PC-9 (cell line): ENCODE measurements at places on chromosomes 11 and 22. TPM values are rescaled to one million over a fixed set of nuclear protein-coding genes. Genes with fewer than 3 reads are reported as not detected.

The CCDC179 gene
- not detected in 2 replicates for total RNA-seq

The PHF21B gene
- total RNA-seq: not detected in 2 replicates

GRCh38 chr11:72617080-72617762 lies 57.0 kb downstream of the PDE2A start:
- no peaks in the 10 kb centered on the region for H3K4me1 ChIP-seq
- no peak for DNase-seq
- H3K27ac ChIP-seq: no peak overlapping the region
- H3K36me3 ChIP-seq: no peaks in the 10 kb centered on the region

DNA sequence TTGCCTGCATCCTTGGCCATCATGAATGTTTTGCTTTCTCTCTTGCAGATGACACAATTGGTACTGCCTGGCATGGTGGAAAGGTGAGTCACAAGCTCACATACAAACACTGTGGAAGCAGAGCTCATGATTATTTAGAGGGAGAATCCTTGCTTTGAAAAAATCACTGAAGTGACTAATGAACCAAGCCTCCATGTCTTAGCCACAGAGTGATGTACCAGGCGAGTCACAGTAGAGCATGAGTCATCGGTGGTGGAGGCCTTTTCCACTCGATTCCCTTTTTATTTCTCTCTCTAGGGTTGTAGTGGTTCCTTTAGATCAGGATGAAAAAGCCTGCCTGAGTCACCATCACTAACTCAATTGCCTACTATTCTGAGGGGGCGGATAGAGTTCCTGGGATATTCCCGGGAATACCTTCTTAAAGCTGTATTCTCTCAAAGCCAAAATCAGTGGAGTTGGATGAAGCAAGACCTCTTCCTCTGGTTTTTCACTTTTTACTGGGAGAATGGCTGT lies 49.6 kb upstream of the ALKBH3 start:
- H3K27ac ChIP-seq: peak overlapping the region; percentile 52
- peak overlapping the region; percentile 27; the same call in 1 of the 2 replicates for H3K4me3 ChIP-seq
- H3K27me3 ChIP-seq: no peaks in the 10 kb centered on the region

DNA sequence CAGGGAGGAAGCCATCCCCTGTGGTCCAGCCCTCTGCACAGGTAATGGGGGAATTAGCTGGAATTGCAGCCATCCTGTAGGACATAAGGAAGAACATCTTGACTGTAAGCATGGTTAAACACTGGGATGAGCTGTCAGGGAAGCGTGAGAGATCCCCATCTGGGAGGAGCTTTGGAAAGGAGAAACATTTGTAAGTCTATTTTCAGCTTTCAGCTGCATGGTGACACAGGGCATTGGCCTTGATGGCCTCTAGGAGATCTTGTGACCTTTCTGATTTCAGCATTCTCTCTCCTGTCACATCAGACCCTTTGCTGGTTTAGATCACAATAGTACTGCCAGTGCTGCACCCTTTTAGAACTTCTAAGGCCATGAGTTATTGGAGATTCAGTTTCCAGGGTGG lies 47.1 kb downstream of the BCR start:
- H3K4me3 ChIP-seq: no peak overlapping the region
- no peaks in the 10 kb centered on the region for H3K27me3 ChIP-seq
- peaks cover 55% of the 10 kb centered on the region for H3K4me1 ChIP-seq
- H3K27ac ChIP-seq: peak overlapping the region; percentile 86
- no peak for DNase-seq
- H3K36me3 ChIP-seq: no peaks in the 10 kb centered on the region

GRCh38 chr11:126917531-126918204 lies 82.9 kb downstream of the KIRREL3 start:
- no peaks in the 10 kb centered on the region for H3K27me3 ChIP-seq
- no peak overlapping the region for H3K27ac ChIP-seq
- DNase-seq: peak; percentile 53
- H3K4me1 ChIP-seq: no peaks in the 10 kb centered on the region
- no peaks in the 10 kb centered on the region for H3K36me3 ChIP-seq
- H3K4me3 ChIP-seq: no peak overlapping the region

DNA sequence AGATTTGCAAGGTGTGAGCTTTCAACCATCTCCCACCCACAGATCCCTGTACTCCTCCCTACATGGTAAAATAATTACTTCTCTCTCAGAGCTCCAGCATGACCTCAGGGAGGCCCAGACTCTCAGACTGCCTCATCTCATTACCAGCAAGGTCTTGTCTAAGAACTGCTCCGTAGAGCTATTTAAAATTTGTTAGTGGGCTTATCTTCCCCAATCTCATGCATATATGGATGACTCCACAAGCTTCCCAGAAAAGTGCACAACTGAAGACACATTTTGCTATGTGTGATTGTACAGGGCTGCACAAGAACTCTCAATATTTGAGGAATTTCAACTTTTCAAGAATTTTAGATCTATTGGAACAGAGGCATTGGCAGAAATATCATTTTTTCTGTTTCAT lies 230.3 kb downstream of the CSNK2A3 start:
- H3K27me3 ChIP-seq: peaks cover 14% of the 10 kb centered on the region
- no peaks in the 10 kb centered on the region for H3K36me3 ChIP-seq
- DNase-seq: no peak
- H3K27ac ChIP-seq: no peak overlapping the region

DNA sequence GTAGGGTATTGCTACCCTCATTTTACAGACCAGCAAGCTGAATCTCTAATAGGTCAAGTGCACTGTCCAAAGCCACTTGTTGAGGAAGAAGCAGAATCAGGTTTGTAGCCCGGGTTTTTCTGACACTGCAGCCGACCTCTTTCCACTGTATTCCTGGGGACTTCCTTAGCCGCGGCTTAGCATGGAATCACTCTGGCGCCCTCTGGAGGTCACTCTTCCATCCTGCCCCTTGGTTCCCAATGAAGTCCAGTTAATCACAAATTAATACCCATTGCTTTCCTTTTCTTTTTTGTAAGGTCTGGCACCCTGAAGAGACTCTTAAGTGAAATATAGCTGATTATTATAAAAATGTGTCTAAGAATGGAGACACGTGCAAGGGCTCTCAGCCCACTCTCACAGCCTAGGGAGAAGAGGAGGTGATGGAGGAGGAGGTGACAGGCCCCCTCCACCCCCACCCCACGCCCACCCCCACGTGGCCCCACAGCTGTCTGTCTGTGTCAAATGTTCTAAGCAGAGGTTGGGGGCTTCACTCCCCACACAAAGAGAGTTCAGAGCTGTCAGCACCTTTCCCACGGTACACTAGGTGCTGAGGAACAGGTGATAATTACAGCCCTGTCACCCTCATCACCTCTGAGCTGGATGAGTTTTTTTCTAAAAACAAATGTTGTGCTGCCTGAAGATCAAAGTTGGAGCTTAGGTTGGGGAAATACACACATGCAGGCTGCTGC lies 57.7 kb upstream of the DRD2 start:
- no peaks in the 10 kb centered on the region for H3K36me3 ChIP-seq
- H3K27me3 ChIP-seq: peaks cover 51% of the 10 kb centered on the region
- DNase-seq: peak; percentile 57
